ENCODE measurements at places on chromosomes 12 and 14.

GRCh38 chr14:69844171-69844570 is 35.0 kb upstream of the SMOC1 start:
- no peak for DNase-seq

DNA sequence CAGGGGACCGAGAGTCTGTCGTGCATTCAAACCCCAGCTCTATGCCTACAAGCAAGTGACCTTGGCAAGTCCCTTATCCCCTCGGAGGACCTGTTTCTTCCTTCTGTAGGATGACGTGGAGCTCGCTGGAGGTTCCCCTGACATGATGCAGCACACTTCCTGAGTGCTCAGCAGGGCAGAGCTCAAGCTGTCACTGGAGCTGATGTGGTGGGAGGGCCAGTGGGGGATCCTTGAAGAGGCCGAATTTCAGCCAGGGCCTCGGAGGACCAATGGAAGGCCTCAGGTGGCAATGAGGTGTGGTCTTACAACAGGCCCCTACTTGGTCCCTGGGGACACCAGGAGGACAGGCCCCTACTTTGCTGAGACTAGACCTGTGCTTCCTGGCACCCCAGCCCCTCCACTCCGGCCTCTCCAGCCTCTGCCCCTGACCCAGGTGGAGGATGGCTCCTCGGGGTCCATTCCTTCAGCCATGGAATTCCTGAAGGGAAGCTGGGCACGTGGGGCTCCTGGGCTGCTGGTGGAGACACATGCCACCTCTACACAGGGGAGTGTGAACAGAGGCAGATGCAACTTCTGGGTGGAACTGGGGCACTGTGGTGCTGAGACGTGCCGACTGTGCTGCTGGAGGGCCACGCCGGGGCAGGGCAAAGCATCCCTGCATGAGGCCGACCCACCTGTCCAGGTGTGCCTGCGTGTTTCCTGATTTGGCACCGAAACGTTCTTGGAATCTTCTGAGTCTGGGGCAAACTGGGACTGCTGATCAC is 18.7 kb upstream of the KIF26A start:
- no peak for DNase-seq

DNA sequence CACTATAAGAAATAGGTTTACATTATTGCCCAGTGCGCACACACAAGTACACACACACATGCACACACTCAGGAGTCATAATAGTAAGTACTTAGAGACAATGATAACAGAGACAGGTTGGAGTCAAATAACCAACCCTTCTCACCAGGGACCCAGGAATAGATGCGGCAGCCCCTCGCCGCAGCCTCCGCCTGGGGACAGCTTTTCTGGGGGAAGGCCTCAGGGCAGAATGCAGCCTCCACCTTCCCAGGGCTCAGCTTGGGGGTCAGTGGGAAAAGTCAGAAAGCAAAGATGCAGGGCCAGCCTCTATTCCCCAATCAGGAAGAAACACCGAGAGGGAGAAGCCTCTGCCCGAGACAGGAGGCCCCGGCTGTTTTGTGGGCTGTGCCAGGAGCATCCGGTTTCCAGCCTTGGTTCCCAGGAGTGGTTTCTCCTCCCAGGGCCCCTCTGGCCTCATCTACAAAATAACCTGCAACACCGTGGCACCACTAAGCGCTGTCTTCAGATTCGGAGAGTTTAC is 23.4 kb upstream of the EIF5 start:
- no peak for DNase-seq

GRCh38 chr12:97259098-97259497 is 203.5 kb upstream of the RMST start:
- no peak for DNase-seq

DNA sequence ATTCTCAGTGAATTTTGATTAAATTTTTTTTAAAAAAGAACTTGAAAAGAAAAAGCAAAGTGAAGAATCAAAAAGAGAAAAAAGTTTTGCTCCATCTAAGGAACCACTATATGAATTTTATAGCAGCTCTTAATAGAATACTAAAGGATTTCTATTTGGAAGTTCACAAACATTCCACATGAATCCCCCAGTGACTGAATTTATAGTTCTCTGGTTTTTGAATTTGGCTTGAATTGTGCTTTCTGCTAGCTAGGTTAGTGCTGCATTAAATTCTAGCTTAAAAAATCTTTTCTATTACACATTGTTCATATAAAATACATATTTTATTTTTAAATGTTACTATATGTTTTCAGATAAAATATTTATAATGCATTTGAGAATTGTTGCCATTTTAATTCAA is 675.4 kb downstream of the RERGL start:
- DNase-seq: no peak

GRCh38 chr12:111313833-111314259 is 55.0 kb downstream of the PHETA1 start:
- DNase-seq: peak; percentile 94

DNA sequence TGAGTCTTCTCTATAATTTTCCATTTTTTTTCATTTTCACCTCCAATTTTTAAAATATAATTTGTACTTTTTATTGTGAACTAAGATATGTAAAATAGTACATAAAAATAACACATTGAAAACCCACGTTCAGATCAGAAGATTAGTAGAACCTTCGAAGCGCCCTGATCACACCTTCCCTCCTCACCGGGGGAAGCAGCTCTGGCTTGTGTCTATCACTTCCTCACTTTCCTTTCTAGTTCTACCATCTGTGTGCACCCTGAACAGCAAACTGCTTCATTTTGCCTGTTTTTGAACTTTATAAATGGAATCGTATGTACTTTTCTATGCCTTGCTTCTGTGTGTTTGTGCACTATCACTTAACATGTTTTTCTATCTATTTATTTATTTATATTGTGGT is 11.8 kb upstream of the CD27 start:
- DNase-seq: no peak

GRCh38 chr12:58138424-58138823 is 197.1 kb downstream of the ATP23 start:
- no peak for DNase-seq

DNA sequence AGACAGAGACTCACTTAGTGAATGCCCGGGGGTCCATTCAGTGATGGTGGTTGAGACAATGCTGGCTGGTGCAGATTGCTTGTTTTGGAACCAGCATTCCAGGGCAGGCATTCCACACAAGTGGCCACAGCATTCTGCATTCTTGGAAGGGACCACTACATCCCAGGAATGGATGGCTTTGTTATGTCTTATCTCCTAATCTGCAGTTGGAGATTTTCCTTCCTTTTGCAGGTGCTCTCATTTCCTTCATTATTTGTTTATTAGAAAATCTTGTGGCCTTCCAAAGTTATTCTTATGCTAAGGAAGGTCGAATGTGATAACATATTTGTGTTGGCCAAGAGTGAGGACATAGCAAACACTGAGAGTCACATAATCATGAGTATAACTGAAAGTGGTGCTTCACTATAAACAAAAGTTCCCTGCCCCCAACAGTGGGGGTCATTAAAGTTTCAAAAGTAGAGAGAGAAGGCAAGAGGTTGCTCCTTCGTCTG is 66.0 kb downstream of the BMP4 start:
- DNase-seq: no peak

GRCh38 chr12:7439579-7440505 is 4.1 kb downstream of the CD163L1 start:
- DNase-seq: no peak

GRCh38 chr14:73026845-73027542 is at the start of gene ZFYVE1:
Gene ZFYVE1, minus strand, starts transcription at chr14:73027106. Its CDS starts 2,598 bp downstream, at chr14:73024508.
- DNase-seq: peak; percentile 94

- DNase-seq: no peak
These were observed 43.2 kb downstream of the TBK1 start for GRCh38 chr12:64494998-64495729.

DNA sequence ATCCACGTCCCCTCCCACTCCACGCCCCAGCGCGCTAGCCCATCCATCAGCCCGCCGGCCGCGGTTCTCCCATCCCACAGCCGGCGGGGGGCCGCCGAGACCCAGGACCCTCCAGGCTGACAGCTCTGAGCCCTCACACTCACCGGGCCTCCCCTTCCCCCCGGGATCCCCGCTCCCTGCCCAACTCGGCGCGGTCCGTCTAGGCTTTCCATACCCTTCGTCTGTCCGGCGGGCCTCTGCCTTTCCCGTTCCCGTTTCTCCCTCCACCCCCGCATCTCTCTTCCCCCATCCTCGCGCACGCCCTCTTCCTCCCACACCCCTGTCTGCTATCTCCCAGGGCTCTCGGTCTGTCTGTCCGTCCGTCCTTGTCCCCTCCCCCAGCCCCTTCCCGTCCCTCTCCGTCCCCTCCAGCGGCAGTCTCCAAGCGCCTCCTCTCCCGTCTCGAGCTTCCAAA is 726 bp downstream of the ZFHX2 start:
- no peak for DNase-seq

- DNase-seq: no peak
These were observed 11.6 kb downstream of the TEDC1 start for GRCh38 chr14:105502446-105503295.

DNA sequence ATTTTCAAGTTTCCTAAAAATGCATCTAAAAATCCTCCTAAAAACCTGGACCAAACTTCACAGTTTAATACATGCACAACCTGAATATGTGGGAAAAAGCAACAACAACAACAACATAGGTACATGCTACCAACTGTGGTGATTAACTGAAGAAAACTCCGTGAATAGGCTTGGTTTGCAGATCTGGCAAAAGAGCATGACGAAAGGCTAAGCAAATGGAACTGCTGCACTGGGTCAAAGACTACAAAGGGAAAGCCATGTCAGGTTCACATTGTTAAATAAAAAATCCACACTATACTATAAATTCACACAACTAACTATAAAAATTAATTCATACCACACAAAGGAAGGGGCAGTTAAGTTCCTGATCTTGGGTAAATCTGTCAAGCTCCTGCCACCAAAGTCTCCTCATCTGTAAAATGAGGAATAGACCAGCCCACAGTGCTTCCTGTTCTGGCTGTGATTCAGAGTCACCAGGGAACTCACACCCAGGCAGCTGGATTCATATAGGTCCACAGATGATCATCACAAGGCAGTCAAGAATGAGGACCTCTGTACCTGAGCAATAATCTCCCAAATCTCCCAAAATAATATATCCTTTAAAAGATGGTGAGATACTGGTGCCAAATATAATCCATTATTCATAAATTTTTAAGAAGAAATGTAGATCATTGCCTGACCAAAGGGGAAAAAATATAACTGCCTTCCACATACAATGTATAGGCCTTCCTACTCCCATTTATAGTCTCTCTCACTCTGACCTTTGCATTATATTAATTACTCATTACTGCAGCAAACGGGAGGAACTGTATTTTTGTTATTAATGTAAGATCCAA is 7.0 kb downstream of the CORO1C start:
- DNase-seq: no peak

DNA sequence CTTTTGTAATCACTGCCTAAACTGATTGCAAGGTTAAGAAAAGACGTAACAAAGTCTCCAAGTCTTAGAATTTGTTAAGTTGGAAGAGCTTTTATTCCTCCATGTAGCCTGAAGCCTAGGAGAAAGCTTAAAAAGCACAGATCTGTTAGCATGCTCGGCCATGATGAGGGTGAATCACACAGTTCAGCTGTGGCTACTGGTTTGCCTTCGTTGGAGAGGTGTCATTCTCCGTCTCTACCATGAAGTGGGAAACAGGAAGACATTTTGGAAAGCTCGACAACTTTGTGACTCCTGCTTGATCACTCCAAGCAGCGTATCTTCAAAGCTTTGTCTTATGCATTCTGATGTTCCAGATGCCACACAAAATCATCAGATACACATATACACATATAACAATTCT is 27.1 kb downstream of the DCP1B start:
- DNase-seq: no peak

DNA sequence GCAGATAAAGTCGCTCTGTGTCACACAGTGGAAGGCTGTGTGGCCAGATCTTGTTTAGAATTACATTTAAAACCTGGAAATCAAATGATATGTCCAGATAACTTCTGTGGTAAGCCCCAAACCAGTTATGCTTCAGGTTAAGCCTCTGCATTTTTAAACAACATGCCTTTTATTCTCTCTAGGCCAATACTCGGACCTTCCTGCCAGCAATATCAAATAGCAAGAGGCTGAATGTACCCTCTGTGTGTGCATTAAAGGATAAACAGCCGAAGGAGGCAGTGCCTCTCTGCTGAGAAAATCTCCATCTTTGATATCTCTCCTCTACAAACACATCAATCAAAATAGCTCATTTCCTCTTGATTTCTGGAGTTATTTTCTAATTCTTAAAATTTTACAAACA is 67.1 kb upstream of the TMEM260 start:
- no peak for DNase-seq
